H9 (cell line): ENCODE measurements at places on chromosomes 11 and 22. TPM values are rescaled to one million over a fixed set of nuclear protein-coding genes. Genes with fewer than 3 reads are reported as not detected.

Gene MYEOV
- total RNA-seq = 0.15 and 0.22 TPM in 2 replicates

GRCh38 chr11:46402957-46403902, 11.7 kb upstream of the CHRM4 start:
- H3K27ac ChIP-seq = no peak overlapping the region
- peaks cover 15% of the 10 kb centered on the region for H3K36me3 ChIP-seq
- H3K27me3 ChIP-seq = no peaks in the 10 kb centered on the region
- H3K4me3 ChIP-seq = no peak overlapping the region
- H3K4me1 ChIP-seq = no peaks in the 10 kb centered on the region

DNA sequence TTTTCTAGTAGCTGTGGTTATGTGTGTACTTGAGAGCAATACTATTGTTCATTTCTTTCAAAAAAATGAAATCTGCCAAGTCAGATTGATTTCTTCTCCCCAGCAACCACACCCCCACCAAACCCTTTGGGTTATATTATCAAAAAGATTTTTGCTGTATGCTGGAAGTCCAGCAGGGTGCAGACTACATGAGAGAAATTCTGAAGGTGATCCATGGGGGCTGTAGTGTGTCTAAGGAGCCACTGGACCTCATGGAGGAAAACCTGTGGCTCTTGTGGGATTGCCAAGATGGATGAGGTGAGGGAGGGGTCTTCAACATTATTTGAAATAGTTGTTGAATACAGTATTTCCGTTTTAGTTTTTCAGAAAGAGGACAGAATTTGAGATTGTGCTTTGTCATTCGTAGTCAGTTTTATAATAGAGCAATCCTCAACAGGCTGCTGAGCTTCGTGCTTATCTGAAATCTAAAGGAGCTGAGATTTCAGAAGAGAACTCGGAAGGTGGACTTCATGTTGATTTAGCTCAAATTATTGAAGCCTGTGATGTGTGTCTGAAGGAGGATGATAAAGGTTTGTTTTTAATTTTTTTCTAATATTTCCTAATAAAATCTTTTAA, 3.1 kb downstream of the EIF3M start:
- H3K36me3 ChIP-seq = peaks cover 50% of the 10 kb centered on the region
- H3K27me3 ChIP-seq = no peaks in the 10 kb centered on the region
- H3K4me1 ChIP-seq = no peaks in the 10 kb centered on the region
- 0 out of 2 replicates have a peak overlapping the region, but pooled peaks have one; percentile 0 for H3K4me3 ChIP-seq
- H3K27ac ChIP-seq = no peak overlapping the region
- no peak for DNase-seq

Gene OOSP2
- total RNA-seq = not detected in 2 replicates

DNA sequence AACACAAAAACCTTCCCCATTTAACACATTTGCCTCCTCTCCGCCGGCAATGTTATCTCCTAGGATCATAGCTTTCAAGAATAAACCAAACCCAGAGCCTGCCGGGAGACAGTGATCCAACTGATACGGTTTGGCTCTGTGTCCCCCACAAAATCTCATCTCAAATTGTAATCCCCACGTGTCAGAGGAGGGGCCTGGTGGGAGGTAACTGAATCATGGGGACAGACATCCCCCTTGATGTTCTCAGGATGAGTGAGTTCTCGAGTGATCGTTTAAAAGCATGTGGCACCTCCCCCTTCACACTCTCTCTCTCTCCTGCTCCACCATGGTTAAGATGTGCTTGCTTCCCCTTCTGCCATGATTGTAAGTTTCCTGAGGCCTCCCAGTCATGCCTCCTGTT, 33.3 kb downstream of the RBFOX2 start:
- DNase-seq = no peak
- H3K4me3 ChIP-seq = no peak overlapping the region; the same call in 2 of the 3 replicates
- H3K36me3 ChIP-seq = peaks cover 9% of the 10 kb centered on the region; the same call in 2 of the 3 replicates
- no peaks in the 10 kb centered on the region for H3K4me1 ChIP-seq

Gene TRIM66
- 2.0 and 2.1 TPM in 2 replicates for total RNA-seq

GRCh38 chr11:17400048-17400775, 11.8 kb upstream of the KCNJ11 start:
- H3K4me3 ChIP-seq = no peak overlapping the region
- DNase-seq = no peak
- no peaks in the 10 kb centered on the region for H3K36me3 ChIP-seq
- no peaks in the 10 kb centered on the region for H3K4me1 ChIP-seq
- no peaks in the 10 kb centered on the region for H3K27me3 ChIP-seq

Gene POTEH
- total RNA-seq = not detected in 2 replicates

DNA sequence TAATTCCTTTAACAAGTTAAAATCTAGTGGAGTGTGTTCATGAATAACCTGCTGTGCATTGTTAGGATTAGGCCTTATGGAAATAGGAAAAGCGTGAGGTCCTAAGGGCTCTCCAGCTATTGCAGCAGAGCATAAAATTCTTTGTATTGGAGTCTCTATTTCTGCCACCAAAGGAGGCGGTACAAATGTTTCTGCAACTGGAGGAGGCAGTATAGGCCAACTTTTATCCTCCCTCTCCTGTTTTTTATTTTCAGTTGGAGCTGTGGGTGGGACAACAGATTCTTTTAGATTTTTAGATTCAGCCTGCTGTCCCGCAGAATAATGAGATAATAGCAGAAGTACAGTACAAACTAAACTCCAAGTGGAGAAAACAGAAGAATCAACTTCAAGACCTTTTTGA, 26.2 kb downstream of the OR10A6 start:
- DNase-seq = no peak
- H3K4me3 ChIP-seq = no peak overlapping the region
- peak overlapping the region; percentile 62 for H3K27ac ChIP-seq
- H3K4me1 ChIP-seq = peaks cover 4% of the 10 kb centered on the region; the same call in 1 of the 2 replicates
- no peaks in the 10 kb centered on the region for H3K36me3 ChIP-seq
- no peaks in the 10 kb centered on the region for H3K27me3 ChIP-seq

Gene OR51T1
- total RNA-seq = not detected in 2 replicates

DNA sequence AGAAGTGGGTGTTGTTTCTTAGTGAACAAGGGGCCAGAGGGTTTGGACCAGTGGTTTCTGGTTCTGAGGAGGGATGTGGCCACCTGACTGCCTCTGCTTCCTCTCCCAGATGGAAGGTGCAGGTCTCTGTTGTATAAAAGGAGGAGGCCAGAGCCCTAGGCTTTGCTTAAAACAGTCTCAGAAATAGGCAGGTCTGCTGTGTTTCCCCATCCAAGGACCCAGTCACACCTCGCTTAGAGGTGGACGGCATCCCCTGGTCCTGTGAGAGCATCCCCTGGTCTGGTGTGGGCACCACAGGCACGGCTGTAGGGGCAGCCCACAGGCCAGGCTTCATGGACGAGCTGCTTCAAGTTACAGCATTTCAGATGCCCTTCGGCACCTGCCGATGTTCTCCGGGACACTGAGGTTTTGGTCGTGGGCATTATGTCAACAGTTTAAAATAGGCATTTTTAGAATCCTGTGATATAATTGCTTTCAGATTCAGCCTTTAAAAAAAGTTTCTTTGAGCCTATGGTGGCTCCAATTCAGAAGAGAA, 45.7 kb upstream of the SHANK2 start:
- H3K27me3 ChIP-seq = no peaks in the 10 kb centered on the region
- no peak overlapping the region for H3K27ac ChIP-seq
- no peaks in the 10 kb centered on the region for H3K36me3 ChIP-seq
- peak; percentile 16 for DNase-seq
- H3K4me3 ChIP-seq = no peak overlapping the region

Gene GRIA4
- total RNA-seq = 0.46 and 0.83 TPM in 2 replicates

Gene APOA5
- total RNA-seq = 0.11 TPM in 1 of 2 replicates, not detected in the other

Gene NUDT8
- 6.5 and 6.8 TPM in 2 replicates for total RNA-seq

Gene ISX
- total RNA-seq = not detected in 2 replicates

DNA sequence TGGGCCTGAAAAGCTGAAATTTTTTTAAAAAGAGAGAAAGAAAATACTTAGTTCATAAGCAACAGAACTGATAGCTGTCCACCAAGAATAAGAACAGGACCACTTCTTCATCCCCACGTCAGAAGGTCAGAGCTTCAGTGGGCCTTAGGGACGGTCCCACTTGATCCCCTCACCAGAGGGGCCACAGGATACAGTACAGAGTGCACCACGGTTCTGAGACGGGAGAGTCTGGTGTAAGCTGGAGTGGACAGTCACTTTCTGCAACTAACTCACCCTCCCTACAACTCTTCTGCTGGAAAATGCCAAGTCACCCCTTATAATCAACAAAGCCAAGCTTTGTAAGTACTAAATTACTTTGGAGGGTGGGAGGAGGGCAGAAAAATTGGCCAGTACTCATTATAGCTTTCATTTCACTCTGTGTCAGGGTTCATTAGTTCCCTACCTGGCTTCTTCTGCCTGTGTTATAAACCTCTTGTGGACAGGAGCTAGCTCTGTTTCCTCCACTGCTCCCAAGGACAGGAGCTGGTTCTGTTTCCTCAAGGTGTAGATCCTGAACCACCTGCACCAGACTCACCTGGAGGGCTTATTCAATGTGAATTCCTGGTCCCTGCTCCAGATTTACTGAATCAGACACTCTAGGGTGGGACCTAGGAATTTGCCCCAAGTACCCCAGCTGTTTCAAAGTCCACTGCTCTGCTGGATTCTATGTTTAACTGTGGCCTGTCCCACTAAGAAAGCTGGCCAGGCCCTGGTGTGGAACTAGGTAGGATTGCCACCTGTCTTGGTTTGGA, 39.6 kb downstream of the SCGB1A1 start:
- H3K27me3 ChIP-seq = no peaks in the 10 kb centered on the region
- no peak overlapping the region for H3K4me3 ChIP-seq
- H3K4me1 ChIP-seq = no peaks in the 10 kb centered on the region
- H3K27ac ChIP-seq = no peak overlapping the region

- no peaks in the 10 kb centered on the region for H3K27me3 ChIP-seq
- no peak for DNase-seq
- H3K36me3 ChIP-seq = peaks cover 15% of the 10 kb centered on the region; the same call in 1 of the 2 replicates
- no peaks in the 10 kb centered on the region for H3K4me1 ChIP-seq
Measured at GRCh38 chr11:46679241-46680163, 20.9 kb downstream of the ARHGAP1 start.

Gene DDTL
- not detected in 2 replicates for total RNA-seq

DNA sequence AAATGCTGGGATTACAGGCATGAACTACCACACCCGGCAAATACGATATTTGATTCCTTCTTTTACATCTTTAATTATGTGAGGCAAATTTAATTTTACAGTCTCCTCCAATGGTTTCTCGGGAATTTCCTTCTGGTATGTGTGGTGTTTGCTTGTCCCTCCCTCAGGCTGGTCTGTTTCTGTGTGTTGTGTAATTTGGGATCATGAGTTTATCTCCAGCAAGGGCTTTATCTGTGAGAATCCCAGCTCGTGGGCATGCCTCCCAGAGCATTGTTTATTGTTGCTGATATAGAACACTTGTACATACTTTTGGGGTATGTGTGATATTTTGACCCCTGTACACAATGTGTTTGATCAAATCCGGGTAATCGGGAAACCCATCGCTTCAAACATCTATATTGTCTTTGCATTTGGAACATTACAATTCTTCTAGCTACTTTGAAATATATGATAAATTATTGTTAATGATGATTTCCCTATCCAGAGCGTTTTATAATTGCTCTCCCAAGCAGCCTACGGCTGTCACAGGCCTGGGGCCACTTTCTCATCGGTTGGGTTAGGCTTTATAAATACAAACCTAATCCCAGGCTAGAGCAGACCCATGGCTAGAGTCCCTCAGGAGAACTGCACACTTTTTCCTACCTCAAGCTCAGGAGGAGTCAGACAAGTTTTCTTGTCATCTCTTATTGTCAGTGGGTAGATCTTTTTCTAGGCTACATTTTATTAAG, 15.0 kb upstream of the PRR5 start:
- H3K4me1 ChIP-seq = no peaks in the 10 kb centered on the region
- no peaks in the 10 kb centered on the region for H3K27me3 ChIP-seq
- H3K4me3 ChIP-seq = no peak overlapping the region
- no peak for DNase-seq

Gene GRM5
- not detected in 2 replicates for total RNA-seq

GRCh38 chr11:128048121-128048520, 539.2 kb downstream of the ETS1 start:
- no peak for DNase-seq
- no peak overlapping the region for H3K27ac ChIP-seq
- no peaks in the 10 kb centered on the region; the same call in 1 of the 2 replicates for H3K4me1 ChIP-seq
- no peaks in the 10 kb centered on the region for H3K36me3 ChIP-seq
- no peaks in the 10 kb centered on the region for H3K27me3 ChIP-seq

- H3K4me3 ChIP-seq = no peak overlapping the region
- H3K27me3 ChIP-seq = no peaks in the 10 kb centered on the region
- no peaks in the 10 kb centered on the region for H3K4me1 ChIP-seq
- H3K36me3 ChIP-seq = no peaks in the 10 kb centered on the region
Measured at GRCh38 chr11:122162095-122162494, 46.1 kb upstream of the BLID start.

Gene GLYATL1
- total RNA-seq = 2.1 and 2.8 TPM in 2 replicates

Gene ESAM
- 0.33 and 0.92 TPM in 2 replicates for total RNA-seq

Gene OR52H1
- not detected in 2 replicates for total RNA-seq

DNA sequence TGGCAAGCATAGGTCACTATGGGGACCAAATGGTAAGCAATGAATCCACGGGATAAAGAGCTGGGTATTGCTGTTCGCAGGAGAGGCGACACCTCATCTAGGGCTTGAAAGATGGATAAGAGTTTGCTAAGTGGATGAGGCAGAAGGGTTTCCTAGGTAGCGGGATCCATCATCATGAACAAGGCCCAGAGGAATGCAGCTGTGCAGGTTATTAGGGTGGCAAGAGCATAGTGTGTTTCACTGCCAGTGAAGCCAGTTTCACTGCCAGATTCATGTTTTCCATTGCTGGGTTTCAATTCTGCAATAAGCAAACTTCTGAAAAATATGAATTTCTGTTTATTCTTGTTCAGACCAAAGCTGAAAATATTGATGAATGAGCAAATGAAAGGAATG, 27.2 kb downstream of the WEE1 start:
- H3K27me3 ChIP-seq = no peaks in the 10 kb centered on the region
- no peak overlapping the region for H3K27ac ChIP-seq
- no peaks in the 10 kb centered on the region; the same call in 2 of the 3 replicates for H3K36me3 ChIP-seq
- H3K4me3 ChIP-seq = no peak overlapping the region

Gene BTG4
- total RNA-seq = not detected in 2 replicates

- peak; percentile 33 for DNase-seq
- no peak overlapping the region for H3K27ac ChIP-seq
- peaks cover 2% of the 10 kb centered on the region; the same call in 1 of the 2 replicates for H3K4me1 ChIP-seq
- H3K27me3 ChIP-seq = no peaks in the 10 kb centered on the region
Measured at GRCh38 chr11:22491555-22492225, 133.9 kb downstream of the FANCF start.

Gene DGCR6
- 1.8 and 2.2 TPM in 2 replicates for total RNA-seq

GRCh38 chr11:43952401-43953342, 10.2 kb downstream of the C11orf96 start:
- peaks cover 10% of the 10 kb centered on the region; the same call in 1 of the 2 replicates for H3K36me3 ChIP-seq
- no peaks in the 10 kb centered on the region for H3K27me3 ChIP-seq
- peak; percentile 8 for DNase-seq
- peaks cover 15% of the 10 kb centered on the region for H3K4me1 ChIP-seq
- no peak overlapping the region; the same call in 2 of the 3 replicates for H3K4me3 ChIP-seq

GRCh38 chr11:35641171-35641897, 21.2 kb upstream of the TRIM44 start:
- no peaks in the 10 kb centered on the region for H3K36me3 ChIP-seq
- no peak overlapping the region for H3K4me3 ChIP-seq
- H3K4me1 ChIP-seq = no peaks in the 10 kb centered on the region; the same call in 1 of the 2 replicates
- H3K27me3 ChIP-seq = no peaks in the 10 kb centered on the region
- no peak for DNase-seq

Gene MCM5
- total RNA-seq = 274 and 293 TPM in 2 replicates

- peaks cover 83% of the 10 kb centered on the region for H3K36me3 ChIP-seq
- H3K4me3 ChIP-seq = no peak overlapping the region
- no peaks in the 10 kb centered on the region for H3K27me3 ChIP-seq
- no peak for DNase-seq
- no peaks in the 10 kb centered on the region for H3K4me1 ChIP-seq
- no peak overlapping the region for H3K27ac ChIP-seq
Measured at GRCh38 chr22:32396746-32397145, 15.3 kb downstream of the RTCB start.

GRCh38 chr11:57648801-57649735, 644 bp downstream of the YPEL4 start:
- H3K4me3 ChIP-seq = peak overlapping the region; percentile 83
- H3K36me3 ChIP-seq = peaks cover 8% of the 10 kb centered on the region; the same call in 1 of the 2 replicates
- no peak overlapping the region for H3K27ac ChIP-seq
- DNase-seq = peak; percentile 62
- no peaks in the 10 kb centered on the region; the same call in 1 of the 2 replicates for H3K27me3 ChIP-seq
